ENCODE measurements at places on chromosomes 3 and 15.

DNA sequence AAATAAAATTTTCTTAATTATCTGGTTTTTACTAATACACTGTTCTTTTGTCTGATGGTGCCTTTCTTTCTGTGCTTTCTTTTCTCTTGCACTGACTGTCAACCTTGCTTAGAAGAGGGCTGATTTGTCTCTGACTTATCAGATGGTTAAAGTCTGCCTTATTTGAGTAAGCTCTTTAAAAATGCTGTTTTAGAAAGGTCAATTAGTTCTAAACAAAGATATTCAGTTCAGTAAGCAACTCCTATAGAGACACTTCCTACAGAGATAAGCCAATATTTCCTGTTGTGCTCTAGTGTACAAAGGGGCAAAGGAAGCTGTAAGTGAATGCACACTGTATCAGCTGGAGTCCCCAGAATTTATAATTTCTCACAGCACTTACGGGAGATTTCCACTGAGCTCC, 153.4 kb upstream of the TSPAN3 start:
- no peak for DNase-seq

DNA sequence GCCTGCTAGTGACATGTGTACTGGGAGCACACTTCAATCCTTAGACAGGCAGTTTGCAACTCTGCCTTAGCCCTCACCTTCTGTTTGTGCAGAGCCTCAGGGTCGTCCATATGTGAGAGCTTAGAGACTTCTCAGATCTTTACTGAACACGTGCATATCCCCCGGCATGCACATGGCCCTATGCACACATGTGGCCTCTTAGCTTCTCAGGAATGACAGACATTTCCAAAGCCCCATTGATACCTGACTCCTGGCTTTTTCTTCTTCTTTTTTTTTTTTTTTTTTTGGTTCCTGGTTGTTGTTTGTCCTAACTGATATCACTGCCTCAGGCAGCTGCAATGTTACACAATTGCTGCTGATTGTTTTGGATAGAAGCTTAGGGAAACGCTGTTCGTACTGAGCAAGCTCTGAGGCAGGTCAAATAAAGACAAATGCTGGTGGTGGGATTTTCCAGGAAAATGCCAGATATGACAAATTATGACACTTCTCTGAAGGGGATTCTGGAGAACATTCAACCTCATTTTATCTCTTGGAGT, 107.2 kb upstream of the RGMA start:
- no peak for DNase-seq

DNA sequence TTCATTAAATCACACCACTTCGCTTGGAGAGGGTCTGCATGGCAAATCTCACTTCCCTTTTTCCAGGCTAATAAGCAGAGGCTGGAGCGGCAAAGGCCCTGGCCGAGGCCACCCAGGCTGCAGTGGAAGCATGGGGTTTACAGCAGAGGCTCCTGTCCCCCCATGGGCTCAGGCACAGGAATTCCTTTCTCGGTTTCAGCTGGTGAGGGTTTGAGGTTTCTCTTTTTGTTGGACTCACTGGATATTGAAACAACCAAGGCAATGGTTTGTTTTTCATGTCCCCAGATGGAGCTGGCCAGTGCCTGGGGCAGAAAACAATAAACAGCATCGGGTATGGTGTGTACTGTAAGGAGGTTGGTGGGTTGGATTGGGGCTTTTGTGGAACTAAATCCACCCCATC, 175.6 kb upstream of the RASGRP1 start:
- DNase-seq, result no peak

DNA sequence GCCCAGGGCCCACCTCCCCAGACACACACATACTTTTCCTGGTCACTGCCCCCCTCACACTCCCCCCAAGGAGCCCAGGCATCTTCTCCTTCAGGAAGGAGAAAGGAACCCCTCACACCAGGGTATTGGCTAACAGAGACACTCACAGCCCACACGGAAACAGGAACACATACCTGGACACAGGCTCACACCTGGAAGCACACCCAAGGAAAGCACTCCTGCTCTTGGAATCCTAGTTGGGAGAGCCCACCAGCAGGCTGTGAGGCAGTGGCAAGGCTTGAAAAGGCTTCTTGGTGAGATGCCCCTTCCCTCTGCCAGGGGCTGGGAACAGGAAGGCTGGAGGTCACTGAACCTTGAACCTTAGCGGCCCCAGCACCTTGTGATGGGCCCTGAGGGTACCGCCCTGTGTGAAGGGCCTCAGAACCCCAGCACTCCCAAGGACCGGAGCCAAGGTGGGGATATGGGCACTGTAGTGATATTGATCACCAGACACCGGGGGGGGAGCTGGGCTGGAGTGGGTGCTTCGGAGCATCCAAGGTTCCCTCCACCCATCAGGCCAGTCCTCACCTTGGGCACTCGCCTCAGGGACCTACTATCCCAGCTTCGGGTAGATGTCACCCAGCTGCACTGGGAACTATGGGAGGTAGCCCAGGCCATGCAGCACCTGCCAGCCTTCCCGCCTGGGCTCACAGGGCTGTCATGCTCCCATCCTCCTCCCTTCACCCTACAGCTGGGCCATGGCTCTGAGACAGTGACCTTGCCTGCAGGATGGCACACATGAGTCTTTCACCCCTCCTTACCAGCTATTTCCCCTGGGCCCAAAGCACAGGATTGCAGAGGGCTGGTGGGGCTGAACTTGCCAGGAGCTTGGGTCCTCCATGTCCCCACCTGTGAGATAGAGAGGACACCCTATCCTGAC, 16.4 kb downstream of the MYL3 start:
- DNase-seq, result no peak

DNA sequence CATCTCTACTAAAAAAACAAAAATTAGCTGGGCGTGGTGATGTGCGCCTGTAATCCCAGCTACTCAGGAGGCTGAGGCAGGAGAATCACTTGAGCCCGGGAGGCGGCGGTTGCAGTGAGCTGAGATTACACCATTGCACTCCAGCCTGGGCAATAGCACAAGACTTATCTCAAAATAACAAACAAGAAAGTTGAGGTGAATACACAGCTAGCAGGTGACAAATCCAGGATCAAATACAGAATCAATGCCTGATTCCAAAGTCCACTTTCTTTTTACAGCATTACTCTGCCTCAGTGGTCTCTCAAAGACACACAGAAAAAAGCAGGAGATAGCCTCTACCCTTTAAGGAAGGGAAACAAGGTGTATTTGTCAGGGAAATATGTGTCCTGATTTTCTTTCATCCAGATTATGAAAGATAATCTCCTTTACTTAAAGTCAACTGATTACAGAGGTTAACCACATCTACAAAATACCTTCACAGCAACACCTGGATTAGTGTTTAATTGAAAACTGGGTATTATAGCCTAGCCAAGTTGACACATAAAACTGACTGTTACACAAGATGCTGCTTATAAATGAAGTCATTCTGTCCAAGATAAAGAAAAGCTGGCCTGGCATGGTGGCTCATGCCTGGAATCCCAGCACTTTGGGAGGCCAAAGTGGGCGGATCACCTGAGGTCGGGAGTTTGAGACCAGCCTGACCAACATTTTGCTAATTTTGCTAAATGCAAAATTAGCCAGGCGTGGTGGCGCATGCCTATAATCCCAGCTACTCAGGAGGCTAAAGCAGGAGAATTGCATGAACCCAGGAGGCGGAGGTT, 4.0 kb upstream of the SLC25A38 start:
- no peak for DNase-seq

GRCh38 chr3:55583475-55583874, 96.4 kb upstream of the WNT5A start:
- no peak for DNase-seq

DNA sequence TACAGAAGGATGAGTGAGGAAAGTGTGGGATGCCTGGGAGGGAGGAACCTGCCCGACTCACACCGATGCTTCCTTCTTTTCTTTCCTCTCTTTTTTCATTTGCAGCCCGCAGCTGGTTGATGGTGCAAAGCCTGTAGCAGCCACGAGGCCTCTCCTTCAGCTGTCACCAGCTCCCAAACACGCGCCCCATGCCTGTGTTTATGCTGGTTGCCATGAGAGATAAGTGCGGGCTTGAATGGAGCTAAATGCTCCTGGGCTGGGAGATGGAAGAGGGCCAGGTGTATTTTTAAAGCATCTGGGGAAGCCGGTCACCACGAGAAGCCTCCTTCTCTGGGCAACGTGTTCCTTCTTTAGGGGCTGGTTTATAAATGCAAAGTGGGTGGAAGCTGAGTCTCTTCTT, 9.3 kb downstream of the COLQ start:
- peak; percentile 21 for DNase-seq

- no peak for DNase-seq
These were observed 3.5 kb upstream of the CLRN1 start for GRCh38 chr3:150975992-150976368.
